ENCODE measurements at places on chromosomes 7 and 10.
A peak's percentile ranks its signal among the peaks of the same experiment; 100 is the strongest.

DNA sequence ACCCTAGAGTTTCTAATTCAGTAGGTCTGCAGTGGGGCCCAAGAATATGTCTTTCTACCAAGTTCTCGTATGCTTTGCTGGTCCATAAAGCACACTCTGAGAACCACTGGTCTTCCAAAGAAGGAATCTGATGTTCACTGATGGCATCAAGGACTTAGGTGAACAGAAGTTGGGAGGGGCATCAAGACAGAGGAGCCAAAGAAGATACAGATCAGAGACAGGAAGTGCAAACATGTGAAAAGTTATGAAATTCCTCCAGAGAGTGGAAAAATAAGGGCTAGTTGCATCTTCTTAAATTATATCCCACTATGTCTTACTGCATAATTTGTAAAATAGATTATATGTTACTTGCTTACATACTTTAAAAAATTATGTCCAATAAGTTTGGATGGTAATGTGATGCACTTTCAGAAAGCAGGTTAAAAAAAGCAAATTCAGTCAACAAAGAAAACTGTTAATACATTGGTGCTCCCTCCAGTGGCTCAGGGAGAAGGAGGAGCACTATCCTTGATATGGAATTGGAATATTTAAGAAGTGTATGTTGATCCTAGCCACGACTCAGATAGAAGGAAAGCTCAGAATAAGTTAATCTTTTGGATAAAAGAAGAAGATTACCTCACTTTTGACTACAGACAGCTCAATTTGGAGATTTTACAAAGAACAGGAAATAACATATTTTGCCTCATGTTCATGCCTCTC is 35.8 kb downstream of the CREB3L2 start:
- DNase-seq, result no peak

- no peak for DNase-seq
These were observed 22.3 kb downstream of the CACUL1 start for GRCh38 chr10:118732245-118733165.

DNA sequence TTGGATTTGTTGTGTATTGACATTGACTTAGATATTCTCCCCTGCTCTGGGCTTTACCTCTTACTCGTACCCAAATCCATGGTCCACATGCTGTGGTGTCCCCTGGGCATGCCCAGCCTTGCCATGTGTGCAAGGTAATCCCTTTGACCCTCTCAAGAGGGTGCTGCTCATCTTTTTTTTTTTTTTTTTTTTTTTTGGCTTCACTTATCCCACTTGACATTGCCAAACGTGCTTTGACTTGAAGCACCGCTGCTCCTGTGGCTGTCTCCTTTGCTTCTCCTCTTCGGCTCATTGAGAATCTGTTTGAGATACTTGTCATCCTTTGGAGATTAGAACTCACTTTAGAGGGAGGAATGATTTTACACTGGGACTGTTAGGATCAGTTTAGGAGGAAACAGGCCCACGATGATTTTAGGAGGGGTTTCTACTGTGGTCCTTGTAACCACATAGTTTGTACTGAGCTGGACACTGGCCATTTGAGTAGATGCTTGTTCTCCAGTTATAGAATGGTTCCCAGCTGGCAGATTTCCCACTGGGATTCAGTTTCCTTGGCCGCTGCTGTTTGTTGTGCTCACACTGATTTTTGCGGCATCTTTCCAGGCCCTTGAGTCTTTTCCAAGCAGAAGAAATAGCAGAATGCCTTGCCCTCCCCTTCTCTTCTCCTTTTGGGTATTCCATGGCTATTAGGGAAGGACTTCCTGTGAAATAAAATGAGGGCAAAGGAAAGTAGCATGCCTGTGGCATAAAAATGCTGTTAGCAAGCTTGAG is 184.8 kb downstream of the AUTS2 start:
- DNase-seq, result peak; percentile 82

- no peak for DNase-seq
These were observed 62.1 kb upstream of the LYZL2 start for GRCh38 chr10:30691639-30692015.

DNA sequence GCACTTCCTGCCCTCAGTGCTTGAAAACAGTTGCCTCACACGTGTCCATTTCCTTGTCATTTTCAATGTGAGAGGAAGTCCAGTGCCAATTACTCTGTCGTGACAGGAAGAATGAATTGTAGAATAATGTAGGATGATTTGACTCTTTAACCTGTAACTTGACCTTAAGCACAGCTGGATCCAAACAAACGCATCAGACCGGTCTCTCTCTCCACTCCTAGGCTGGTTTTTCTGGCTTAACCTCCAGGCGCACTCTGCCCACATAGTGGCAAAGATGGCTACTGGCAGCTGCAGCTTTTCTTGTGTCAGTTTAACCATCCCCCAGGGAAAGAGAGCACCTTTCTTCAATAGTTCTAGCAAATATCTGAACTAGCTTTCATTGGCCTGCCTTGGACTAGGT is 29.4 kb upstream of the PNLIPRP3 start:
- no peak for DNase-seq

- no peak for DNase-seq
These were observed 13.9 kb downstream of the PARD3 start for GRCh38 chr10:34801097-34801733.

DNA sequence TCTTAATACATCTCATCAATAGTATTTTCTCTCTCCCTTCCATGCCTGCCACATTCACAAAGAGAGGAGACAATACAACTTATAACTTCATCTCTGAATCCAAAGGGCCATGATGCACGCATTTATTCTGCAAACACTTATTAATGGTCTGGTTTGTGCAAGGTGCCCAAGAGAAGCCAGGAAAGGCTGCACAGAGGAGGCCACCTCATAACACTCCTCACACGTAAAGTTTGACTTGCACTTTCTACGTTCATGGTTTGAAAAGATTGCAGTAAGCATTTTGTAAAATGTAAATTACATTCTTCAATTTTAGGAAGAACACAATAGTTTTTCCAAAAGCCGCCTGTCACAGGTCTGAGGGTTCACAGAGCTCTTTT is 1.2 kb upstream of the PALS2 start:
- no peak for DNase-seq

DNA sequence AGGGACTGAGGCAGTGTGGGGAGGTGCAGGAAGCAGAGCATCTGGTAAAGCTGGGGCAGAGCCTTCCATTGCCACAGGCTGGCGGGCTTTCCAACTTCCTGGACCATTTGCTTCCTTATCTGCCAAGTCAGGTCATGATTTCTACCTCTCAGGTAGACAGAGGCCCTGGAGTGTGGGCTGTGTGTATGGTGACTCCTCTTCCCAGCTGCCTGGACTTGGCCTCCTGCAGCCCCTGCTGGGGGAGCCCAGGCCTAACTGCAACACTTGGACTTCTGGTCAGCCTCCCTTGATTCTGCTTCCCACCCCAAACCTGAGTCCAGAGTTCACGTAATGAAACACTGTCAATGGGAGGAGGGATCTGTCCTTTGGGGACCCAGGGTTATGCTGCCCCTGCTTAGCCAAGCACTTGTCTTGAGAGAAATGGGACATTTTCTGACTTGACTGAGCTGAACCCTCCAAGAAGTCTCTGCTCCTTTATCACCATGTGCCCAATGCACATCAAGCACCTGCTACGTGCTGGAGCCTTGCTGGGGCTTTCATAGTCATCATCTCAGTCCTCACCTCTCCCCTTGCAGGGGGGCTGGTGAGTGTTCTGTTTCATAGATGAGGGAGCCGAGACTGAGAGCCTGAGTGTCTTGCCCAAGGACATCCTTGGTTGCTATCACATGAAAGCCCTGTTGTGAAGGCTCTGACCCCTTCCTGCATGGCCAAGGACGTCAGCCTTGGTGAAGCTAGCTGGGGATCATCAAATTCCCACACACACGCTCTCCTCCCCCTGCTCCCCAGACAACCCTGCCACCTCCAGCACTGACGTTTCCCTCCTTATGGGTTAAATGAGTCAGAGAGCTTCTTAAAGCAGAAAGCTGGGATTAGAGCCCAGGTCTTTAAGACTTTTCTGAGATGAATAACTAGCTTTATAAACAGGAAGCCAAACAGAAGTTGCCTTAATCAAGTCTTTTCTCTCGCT is 3.4 kb downstream of the CLEC2L start:
- DNase-seq, result no peak

DNA sequence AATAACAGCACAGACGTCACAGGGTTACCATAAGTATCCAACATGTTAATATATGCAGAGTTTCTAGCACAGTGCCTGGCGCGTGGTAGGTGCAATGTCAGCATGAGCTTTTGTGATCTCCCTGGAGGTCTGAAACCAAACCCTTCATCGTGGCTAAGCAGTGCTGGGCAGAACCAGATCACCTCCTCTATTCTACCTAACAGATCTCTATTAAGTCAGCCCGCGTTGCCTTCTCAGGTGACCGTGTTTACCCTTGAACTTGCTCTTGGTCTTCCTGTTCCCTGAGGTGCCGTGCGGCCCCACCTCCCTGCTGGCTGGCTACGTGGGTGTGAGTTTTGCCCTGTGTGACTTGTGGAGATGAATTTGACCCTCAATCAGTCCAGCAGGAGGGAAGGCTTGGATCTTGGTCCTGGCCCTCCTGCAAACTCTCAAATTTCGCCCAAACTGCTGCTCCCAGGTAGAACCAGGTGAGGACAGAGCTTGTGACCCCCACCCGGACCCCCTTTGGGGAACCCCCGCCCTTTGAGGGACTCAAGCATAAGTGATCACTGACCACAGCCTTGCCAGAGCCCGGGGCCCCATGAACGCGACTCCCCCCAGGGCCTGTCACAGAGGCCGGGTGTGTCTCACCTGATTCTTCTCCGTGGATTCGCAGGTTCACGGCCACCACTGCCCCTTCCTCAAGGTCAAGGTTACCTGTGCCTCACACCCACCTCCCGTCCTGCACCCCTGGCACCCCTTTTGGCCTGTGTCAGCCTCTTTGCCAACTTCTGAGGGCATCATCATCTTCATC is 54.2 kb downstream of the ELFN1 start:
- no peak for DNase-seq

- DNase-seq, result no peak
These were observed 104.1 kb upstream of the RHEB start for GRCh38 chr7:151623766-151624165.

DNA sequence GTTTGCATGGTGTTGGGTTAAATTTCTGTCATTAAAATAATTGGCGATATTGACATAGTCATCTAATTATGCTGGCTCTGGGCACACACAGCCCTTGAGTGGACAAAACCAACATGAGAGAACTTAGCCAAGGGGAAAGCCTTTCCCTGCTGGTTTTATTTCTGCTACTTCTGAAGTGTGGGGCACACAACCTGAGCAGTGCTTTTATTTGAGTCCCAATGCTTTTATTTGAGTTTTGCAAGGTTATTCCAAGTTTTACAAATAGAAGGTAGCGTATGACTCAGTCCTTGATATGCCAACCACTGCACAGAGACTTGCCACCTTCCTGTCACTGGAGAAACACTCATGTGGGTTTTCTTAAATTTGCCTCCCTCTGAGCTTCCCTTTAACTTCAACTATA is 145.7 kb downstream of the EGFR start:
- no peak for DNase-seq

DNA sequence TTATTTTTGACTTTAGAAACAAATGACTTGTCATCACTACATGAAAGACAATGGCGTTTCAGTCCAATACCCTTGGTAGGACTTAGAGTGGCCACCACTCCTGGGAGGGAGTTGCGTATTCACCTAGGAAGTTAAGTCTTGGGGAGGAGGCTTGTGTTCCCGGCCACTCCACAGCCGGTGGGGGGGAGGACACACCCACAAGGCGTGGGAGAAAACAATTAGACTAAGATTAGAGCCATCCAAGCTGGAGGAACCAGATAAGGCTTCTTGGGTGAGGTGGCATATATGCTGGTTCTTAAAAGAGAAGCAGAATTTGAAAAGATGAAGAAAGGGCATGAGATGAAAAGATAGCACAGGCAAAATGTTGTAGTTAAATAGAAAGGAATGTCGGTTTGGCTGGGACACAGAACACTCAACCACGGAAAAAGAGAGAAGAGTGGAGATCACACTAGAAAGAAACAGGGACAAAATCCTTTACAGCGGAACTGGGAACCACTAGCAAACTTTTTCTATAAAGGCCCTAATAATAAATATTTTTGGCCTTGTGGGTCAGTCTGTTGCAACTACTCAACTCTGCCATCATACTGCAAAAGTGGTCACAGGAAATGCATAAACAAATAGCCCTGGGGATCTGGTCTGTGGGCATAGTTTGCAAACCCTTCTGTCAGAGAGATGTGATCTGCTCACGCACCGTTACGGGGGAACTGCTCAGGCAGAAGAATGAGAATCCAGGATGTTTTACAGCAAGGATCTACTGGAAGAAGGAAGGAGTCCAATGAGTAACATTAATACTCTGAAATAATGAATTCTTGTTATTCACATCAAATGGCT is 651.8 kb downstream of the PARD3 start:
- no peak for DNase-seq

GRCh38 chr7:36208997-36209813 is 56.2 kb downstream of the EEPD1 start:
- no peak for DNase-seq

GRCh38 chr7:97006055-97006815 is 882 bp downstream of the DLX6 start:
- DNase-seq, result peak; percentile 74

DNA sequence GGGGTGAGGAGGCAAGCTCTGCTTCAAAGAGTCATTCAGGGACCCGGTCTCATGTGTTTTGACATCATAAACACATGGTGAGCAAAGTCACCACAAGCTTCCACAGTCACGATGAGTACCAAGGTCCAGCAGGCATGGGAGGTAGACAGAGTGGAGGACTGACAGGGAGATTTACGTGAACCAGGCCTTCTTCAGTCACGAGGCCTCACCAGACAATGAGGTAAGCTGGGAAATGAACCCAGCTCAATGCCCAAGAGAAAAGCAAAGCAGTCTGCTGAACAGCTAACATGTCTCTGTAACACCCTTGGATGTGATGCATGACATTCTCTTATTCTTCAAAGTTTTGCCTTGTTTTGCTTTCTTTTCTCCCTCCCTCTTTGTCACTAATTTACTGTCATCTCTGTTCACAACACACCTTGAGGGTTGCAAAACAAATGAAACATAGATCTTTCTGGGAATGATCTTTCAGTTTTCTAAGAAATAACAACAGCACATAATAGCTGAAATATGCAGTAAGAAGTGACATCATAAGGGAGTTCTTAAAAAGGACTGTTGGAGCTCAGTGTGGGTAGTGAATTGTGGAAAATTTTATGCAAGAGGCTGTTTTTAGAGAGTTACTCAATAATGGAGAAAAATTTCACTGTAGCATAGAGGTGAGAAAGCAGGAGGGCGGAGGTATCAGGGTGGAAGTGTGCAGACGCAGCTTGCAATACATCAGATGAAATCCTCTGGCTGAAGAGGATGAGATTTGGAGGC is 9.0 kb downstream of the PPP1R17 start:
- no peak for DNase-seq
